Left hindlimb (tissue), 1 donor: ENCODE measurements at places on chromosomes 7 and 10.

DNA sequence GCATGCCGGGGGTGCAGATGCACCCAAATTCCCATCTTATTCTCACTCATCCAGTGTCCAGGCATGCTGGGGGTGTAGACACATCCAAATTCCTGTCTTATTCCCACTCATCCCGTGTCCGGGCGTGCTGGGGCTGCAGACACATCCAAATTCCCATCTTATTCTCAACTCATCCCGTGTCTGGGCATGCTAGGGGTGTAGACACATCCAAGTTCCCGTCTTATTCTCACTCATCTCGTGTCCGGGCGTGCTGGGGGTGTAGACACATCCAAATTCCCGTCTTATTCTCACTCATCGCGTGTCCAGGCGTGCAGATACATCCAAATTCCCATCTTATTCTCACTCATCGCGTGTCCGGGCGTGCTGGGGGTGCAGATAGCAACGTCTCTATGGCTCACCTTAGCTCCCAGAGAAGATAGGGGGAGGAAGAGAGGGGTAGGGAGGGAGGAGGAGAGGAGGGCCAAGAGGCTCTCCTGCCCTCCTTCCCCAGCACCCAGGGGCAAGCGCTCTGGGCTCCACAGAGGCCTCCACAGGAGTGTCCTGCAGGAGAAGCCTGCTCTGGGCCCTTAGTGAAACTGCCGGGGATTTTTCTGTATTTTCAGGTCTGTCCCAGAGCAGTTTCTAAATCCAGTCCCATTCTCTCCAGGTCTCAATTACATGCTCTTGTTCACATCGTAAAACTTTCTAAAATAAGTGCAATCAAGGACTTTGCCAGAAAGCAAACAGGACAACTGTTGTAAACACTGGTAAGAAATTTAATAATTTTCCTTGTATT lies 210.8 kb downstream of the DIP2C start:
- peak; percentile 8 for DNase-seq

DNA sequence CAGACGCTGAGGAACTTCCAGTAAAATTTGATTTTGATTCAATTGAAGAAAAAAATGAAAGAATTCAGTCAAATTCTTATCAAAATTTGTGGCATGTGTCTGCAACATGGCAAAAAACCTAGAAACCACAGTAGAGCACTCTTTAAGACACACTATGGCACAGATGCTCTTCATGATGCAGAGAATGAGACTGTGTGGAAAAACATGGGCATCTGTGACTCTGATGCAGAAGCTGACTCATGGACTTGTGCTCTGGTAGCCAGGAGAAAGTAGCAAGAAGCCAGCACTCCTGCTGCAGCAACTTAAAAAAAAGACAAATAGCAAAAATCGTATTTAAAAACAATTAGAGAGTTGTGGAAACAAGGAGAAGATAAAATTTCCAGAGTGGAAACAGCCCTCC lies 8.9 kb upstream of the KCNK18 start:
- no peak for DNase-seq

DNA sequence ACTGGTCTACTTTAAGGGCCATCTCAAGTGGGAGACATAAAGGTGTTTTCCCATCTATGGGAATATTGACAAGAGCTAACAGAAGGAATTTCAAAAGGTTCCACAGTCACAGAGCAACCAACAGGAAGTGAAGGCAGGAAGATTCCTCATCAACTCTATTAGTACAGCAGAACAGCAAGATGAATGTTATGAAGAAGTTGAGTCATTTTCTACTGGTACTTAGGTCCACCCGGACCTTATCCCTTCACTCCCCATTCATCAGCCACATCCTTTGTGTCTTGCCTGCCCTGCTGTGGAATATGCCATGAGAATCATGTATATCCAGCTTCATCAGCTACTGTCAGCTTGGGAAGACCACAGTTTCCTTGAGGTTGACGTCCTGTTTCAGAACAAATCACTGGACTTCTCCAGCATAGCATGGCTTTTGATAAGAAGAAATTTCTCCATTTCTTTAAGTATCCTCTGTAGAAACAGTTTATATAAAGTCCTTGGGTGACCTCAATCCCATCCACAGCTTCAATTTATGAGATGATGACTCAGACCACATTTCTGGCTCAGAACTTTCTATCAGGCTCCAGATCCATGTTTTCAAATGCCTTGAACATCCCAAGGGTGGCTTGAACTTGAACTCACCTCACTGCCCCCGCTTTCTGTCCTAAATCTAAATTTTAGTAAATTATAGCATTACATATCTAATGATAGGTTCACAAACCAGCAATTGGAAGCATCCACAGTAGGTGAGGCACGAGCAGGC lies 84.9 kb upstream of the AGK start:
- DNase-seq = no peak

- no peak for DNase-seq
These were observed 22.4 kb downstream of the GATA3 start for GRCh38 chr10:8076933-8077332.

GRCh38 chr10:75371010-75371409 lies 30.6 kb downstream of the ZNF503 start:
- DNase-seq = no peak

- DNase-seq = no peak
These were observed 276.2 kb downstream of the MDFIC start for GRCh38 chr7:115198143-115198542.

DNA sequence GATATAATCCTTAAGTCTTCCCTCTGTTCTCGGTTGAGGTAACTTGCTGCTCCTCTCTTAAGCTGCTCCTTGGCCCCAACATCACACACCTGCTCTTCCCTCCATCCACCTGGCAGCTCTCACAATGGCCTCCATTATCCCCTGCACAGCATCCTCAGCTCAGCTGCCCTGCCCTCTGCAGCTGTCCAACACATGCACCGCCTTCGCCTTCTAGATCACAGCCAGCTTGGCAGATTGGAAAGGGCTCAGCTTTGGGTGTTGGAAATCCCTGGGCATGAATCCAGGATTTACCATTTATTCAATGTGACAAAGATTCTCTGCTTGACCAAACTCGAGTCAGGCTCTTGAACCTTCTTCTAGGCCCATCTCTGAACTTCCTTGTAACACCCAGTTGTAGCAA lies 20.6 kb downstream of the RGR start:
- peak; percentile 57 for DNase-seq

GRCh38 chr7:68503400-68503799 lies 1094.9 kb upstream of the AUTS2 start:
- no peak for DNase-seq

DNA sequence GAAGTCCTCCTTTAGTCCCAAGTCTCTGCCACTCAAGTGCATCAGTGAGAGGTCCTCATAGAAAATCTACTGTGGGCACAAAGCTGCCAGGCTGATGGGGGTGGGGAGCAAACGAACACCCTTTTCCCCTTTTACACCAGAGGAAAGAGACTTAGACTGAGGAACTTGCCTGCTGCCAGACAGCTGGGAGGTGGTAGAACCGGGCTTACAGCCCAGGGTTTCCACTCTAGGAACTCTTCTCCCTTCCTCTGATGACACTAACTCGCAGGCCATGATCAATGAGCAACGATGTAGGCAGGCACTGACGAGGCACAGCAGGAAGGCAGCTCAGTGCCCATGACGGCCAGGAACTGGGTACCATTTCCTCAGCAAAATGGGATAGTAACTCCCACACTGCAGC lies 11.0 kb upstream of the SH2D4B start:
- no peak for DNase-seq
